Spinal cord (tissue), 10 donors: ENCODE measurements at places on chromosomes 13 and 19. TPM values are rescaled to one million over a fixed set of nuclear protein-coding genes. Genes with fewer than 3 reads are reported as not detected.

DNA sequence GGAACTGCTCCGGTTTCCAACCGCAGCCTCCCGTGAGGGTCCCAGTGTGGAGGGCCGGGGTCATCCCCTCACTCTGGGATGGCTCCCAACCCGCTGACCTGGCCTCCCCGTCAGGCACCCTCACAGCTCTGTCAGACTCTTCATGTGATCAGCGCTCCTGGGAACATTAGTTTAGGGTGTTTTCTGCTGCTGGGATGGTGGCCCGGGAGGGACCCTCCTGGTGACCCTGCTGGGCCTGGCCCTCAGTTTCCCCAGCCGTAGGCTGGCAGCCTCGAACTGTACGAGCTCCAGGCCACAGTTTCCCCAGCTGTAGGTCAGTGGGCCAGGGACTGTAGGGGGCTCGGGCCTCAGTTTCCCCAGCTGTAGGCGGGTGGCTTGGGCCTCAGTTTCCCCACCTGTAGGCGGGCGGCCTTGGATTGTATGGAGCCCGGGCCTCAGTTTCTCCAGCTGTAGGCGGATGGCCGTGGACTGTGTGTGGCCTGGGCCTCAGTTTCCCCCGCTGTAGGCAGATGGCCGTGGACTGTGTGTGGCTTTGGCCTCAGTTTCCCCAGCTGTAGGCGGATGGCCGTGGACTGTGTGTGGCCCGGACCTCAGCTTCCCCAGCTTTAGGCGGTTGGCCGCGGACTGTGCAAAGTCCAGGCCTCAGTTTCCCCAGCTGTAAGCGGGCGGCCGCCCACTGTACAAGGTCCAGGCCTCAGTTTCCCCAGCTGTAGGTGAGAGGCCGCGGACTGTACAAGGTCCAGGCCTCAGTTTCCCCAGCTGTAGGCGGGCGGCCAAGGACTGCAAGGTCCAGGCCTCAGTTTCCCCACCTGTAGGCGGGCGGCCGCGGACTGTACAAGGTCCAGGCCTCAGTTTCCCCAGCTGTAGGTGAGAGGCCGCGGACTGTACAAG lies 1.3 kb upstream of the PTBP1 start:
- DNase-seq: peak; percentile 10

DNA sequence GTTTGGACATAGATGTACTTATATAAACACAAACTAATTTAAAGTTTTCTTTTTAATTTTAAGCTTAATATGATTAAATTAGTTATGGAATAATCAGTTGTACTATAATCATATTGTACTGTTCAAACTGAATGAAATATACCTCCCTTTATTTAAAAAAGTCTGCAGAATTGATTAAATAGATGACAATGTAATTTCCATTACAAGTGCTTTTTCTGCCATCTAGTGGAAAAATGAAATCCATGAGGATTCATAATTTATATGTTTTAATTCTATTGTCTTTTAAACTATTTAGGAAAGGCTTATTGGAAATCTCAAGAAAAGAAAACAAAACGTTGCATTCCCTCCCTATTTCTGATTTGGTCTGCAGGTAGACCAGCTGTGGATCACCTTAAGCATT lies 30.9 kb downstream of the MZT1 start:
- no peak for DNase-seq

The AMH gene
- polyA plus RNA-seq: 3.9 TPM

DNA sequence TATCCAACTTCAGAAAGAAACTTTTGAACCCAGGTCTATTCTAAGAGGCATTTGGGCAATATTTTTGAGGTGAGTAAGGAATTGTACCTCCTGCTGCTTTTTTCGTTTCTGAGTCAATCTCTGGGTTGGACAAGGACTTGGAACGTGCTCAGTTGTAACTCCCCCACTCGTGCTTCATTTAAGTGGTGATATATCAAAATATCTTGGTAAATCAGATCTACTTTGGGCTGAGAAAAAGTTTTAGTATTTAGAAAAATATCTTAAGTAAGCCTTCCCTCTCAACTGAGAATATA lies 728.9 kb downstream of the EFNB2 start:
- DNase-seq: no peak

DNA sequence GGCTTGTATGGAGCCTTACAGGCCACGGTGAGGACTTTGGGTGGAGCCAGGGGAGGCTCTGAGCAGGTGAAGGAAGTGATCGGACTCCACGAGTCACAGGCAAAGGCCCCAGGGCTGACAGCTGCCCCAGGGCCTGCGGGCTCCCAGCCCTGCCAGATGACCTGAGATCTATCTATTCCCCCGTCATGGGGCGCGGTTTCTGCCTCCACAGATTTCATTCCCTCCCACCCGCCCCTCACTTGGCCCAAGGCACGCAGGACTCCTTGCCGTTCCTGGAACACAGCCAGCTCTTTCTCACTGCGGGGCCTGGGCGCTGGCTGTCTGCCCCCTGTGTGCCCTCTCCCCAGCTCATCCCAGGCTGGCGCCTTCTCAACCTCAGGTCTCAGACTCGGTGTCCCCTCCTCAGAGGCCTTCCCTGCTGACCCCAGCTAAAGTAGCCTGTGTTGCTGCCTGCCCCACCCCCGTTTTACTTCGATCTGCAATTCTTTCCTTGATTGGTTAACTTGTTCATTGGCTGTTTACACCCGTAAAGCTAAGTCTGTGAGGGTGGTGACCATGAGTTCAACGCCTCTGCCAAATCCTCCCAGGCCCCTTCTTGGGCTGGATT lies 13.9 kb upstream of the PAK4 start:
- no peak for DNase-seq

GRCh38 chr19:17963936-17964691 lies 2.8 kb upstream of the KCNN1 start:
- no peak for DNase-seq

DNA sequence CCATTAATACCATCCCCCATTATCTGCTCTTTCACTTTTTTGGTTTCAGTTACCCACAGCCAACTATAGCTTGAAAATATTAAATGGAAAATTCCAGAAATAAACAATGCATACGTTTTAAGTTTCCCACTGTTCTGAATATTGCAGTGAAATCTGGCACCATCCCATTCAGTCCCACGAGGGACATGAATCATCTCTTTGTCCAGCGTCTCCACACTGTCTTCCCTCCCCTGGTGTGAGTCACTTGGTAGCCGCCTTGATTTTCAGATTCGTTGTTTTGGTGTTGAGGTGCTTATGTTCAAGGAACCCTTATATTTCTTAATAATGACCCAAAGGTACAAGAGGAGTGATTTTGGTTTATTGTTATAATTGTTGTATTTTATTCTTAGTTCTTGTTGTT lies 246.1 kb downstream of the DCT start:
- no peak for DNase-seq

GRCh38 chr13:45786293-45786920 lies 65.1 kb downstream of the SIAH3 start:
- no peak for DNase-seq

GRCh38 chr13:31805841-31806240 lies 66.5 kb downstream of the RXFP2 start:
- no peak for DNase-seq
